ENCODE measurements at places on chromosomes 4 and X.

- no peak for DNase-seq
Measured at GRCh38 chr4:83261307-83261706, 23.3 kb downstream of the COQ2 start.

GRCh38 chr4:2277956-2278355 is 16.0 kb upstream of the MXD4 start:
- DNase-seq = no peak

- DNase-seq = no peak
Measured at GRCh38 chr4:148090029-148090428, 352.2 kb downstream of the NR3C2 start.

DNA sequence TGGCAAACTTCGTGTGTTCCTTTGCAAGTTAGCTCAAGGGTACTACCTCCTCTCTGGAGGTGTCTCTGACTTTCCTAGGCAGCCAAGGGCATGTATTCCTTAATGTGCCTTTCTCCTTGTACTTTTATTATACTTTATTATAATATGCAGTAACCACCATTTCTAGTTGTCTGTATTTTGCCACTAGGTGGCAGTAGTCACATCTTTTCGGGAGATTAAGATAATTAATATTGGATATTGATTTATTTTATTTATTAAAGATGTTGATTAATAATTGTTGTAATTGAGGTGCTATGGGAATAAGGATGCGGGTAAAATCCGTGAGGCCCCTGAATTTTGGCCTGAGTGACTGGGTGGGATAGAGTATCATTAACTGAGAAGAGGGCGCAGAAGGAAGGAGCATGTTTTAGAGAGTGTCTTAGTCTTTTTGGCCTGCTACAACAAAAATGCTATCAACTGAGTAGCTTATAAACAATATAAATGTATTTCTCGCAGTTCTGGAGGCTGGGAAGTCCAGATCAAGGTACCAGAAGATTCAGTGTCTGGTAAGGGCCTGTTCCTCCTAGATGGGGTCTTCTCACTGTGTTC is 153.3 kb downstream of the TMEM164 start:
- DNase-seq = no peak
